Type B pancreatic cell (in vitro differentiated cells): ENCODE measurements at places on chromosomes 1 and 21.

GRCh38 chr1:108715932-108716331 lies 3.2 kb downstream of the FNDC7 start:
- H3K27ac ChIP-seq = no peak overlapping the region
- no peak overlapping the region for H3K4me3 ChIP-seq
- H3K4me1 ChIP-seq = no peaks in the 10 kb centered on the region
- peaks cover 23% of the 10 kb centered on the region for H3K27me3 ChIP-seq

- H3K4me3 ChIP-seq = no peak overlapping the region
- H3K27ac ChIP-seq = peak overlapping the region; percentile 26
- no peaks in the 10 kb centered on the region for H3K27me3 ChIP-seq
- H3K4me1 ChIP-seq = peaks cover 45% of the 10 kb centered on the region
- H3K36me3 ChIP-seq = peaks cover 14% of the 10 kb centered on the region
Measured at GRCh38 chr1:54278941-54279422, 79.0 kb downstream of the MRPL37 start.

GRCh38 chr1:94031591-94031990 lies 89.4 kb downstream of the ABCA4 start:
- H3K4me3 ChIP-seq = no peak overlapping the region
- DNase-seq = no peak
- H3K27me3 ChIP-seq = no peaks in the 10 kb centered on the region
- peaks cover 7% of the 10 kb centered on the region for H3K4me1 ChIP-seq
- H3K36me3 ChIP-seq = no peaks in the 10 kb centered on the region

DNA sequence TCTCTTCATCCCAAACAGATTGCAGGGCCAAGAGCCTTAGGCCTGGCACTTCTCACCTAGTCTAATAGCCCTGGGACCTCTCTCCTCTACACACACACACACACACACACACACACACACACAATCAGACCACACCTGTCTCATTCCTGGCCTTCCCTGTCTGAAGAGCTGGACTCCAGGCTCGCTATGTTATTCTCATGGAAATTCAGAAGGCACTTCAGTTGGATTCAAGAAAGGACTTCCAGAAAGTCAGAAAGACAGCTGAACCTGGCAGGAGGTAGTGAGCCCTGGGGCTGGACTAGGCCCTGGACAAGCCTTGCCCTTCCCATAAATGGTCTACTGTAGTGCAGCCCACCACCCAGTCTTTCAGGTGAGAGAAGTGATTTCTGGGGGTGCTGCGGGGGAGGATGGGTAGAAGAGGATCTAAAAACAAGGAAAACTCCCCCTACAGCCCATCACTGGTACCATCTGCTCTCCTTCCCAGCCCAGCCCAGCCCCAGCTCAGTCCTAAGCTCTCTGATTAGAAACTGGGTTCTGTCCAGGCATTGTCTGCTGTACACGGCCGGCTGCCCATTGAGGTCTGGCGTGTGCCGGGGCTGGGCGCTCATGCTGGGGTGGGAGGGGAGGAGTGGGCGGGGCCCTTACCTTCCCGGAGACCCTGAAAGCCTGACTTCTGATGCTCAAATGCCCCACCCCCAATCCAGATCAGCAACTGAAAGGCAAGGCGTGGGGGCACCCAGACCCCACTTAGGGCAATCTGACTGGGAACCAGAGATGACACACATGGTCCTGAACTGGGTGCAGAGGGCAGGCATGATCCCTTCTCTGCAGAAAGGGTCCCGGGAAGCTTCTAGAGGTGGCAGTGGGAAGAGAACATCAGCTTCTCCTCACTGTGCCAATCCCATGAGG lies 2.5 kb downstream of the KIF21B start:
- no peak for DNase-seq
- peak overlapping the region; percentile 48 for H3K4me3 ChIP-seq
- peaks cover 18% of the 10 kb centered on the region for H3K27me3 ChIP-seq
- no peaks in the 10 kb centered on the region for H3K36me3 ChIP-seq
- no peak overlapping the region for H3K27ac ChIP-seq

- no peaks in the 10 kb centered on the region for H3K36me3 ChIP-seq
- no peak overlapping the region for H3K27ac ChIP-seq
- peaks cover 30% of the 10 kb centered on the region for H3K27me3 ChIP-seq
- H3K4me1 ChIP-seq = no peaks in the 10 kb centered on the region
- H3K4me3 ChIP-seq = no peak overlapping the region
- DNase-seq = no peak
Measured at GRCh38 chr1:153272186-153272585, 12.7 kb downstream of the LORICRIN start.

DNA sequence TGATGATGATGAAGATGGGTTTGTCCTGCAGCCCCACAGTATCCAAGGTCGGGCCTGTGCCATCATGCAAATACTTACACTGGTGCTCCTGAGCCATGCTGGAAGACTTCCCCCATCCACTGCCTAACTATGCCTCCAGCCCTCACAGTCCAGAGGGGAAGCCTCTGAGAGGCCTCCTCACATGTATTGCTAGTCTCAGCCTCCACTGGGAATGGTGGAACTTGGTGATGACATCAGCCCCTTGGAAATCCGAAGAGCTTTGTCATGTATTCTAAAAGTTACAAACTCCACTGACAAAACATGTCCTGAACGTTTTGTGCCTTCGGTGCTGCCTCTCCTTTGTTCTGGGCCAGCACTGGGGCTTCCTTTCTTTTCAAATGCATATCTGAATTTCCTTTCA lies 61.1 kb upstream of the DMRTB1 start:
- H3K27ac ChIP-seq = no peak overlapping the region
- H3K36me3 ChIP-seq = no peaks in the 10 kb centered on the region
- peaks cover 38% of the 10 kb centered on the region for H3K4me1 ChIP-seq
- peak; percentile 37 for DNase-seq

DNA sequence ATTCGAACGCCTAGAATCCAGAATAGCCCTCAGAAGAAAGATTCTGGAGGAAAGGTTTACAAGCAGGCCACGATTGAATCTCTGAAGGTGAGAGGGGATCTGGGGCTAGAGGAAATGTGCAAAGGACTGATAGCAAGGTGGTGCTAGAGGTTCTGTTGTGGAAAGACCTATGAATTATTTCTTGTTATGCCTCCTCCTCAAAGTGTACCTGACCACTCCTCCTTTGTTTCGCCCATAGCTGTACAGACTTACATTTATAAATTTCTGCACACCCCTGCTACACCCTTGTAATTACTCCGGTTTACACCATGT lies 986 bp downstream of the TCEANC2 start:
- DNase-seq = no peak
- H3K36me3 ChIP-seq = peaks cover 6% of the 10 kb centered on the region
- H3K4me3 ChIP-seq = no peak overlapping the region
- no peak overlapping the region for H3K27ac ChIP-seq

DNA sequence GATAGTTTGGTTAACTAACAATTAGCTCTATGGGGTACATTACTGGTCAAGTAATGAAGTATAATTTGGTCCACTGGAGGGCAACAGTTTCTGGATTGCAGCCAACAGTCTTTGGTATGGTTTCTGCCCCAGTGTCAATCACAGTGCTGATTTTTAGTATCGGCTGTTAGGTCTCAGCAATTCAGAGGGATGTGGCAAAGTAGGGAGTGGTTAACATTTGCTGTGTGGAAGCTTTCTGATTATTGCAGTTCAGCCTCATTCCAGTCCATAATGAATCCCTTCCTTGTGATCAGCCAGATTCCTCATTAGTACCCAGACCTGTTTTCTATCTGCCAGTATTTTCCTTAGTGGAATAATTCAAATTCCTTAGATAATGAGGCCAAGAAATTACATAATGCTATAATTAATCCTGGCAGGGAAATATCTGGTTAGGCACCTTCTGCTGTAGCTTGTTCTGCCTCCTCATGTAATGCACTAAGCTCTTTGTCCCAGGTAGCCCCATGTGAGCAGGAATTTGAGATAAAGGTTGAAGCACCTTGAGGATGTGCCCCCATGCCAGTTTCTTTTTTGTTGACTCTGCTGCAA lies 14.0 kb downstream of the F3 start:
- H3K4me1 ChIP-seq = peaks cover 10% of the 10 kb centered on the region
- H3K27me3 ChIP-seq = no peaks in the 10 kb centered on the region
- peak overlapping the region; percentile 28 for H3K27ac ChIP-seq

GRCh38 chr1:116494353-116494692 lies 76.5 kb downstream of the CD58 start:
- peaks cover 47% of the 10 kb centered on the region for H3K4me1 ChIP-seq
- no peak for DNase-seq
- H3K4me3 ChIP-seq = no peak overlapping the region
- H3K27me3 ChIP-seq = no peaks in the 10 kb centered on the region

- peaks cover 45% of the 10 kb centered on the region for H3K4me1 ChIP-seq
- peak; percentile 91 for DNase-seq
Measured at GRCh38 chr1:230867903-230868735, at the start of gene C1orf198. Gene C1orf198 (minus strand): TSS chr1:230868521. CDS start chr1:230868512, 9 bp downstream.

DNA sequence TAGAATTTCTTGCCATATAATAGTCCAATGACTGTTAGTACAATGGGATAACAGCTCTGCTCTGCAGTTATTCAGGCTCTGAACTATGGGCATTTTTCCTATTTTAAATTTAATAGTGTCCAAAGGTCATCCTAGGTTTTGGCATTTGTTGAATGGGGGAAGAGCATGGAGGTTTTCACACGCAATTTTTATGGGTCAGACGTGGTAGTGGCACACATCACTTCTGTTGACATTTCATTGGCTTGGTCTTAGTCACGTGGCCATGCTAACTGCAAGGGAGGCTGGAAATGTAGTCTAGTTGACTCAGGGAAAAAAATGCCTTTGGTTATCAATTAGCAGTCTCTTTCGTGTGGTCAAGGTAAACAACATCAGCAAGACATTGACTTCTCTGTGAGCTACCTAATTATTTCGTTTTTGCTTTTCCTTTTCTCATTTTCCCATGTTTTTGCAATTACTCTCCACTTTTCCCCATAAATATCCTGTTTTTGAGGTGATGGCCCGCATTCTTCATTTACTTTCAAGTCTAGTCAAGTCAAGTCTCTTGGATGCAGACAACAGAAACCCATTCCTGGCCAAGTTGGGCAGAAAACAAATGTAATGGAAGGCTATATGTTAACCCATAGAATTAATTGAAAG lies 82.8 kb downstream of the DYRK1A start:
- H3K36me3 ChIP-seq = peaks cover 20% of the 10 kb centered on the region
- no peaks in the 10 kb centered on the region for H3K27me3 ChIP-seq
- DNase-seq = no peak
- no peak overlapping the region for H3K27ac ChIP-seq
- H3K4me1 ChIP-seq = peaks cover 35% of the 10 kb centered on the region

GRCh38 chr21:45202889-45203288 lies 84.8 kb downstream of the POFUT2 start:
- no peaks in the 10 kb centered on the region for H3K36me3 ChIP-seq
- DNase-seq = no peak
- H3K4me1 ChIP-seq = no peaks in the 10 kb centered on the region
- no peaks in the 10 kb centered on the region for H3K27me3 ChIP-seq
- H3K4me3 ChIP-seq = no peak overlapping the region
- H3K27ac ChIP-seq = no peak overlapping the region

DNA sequence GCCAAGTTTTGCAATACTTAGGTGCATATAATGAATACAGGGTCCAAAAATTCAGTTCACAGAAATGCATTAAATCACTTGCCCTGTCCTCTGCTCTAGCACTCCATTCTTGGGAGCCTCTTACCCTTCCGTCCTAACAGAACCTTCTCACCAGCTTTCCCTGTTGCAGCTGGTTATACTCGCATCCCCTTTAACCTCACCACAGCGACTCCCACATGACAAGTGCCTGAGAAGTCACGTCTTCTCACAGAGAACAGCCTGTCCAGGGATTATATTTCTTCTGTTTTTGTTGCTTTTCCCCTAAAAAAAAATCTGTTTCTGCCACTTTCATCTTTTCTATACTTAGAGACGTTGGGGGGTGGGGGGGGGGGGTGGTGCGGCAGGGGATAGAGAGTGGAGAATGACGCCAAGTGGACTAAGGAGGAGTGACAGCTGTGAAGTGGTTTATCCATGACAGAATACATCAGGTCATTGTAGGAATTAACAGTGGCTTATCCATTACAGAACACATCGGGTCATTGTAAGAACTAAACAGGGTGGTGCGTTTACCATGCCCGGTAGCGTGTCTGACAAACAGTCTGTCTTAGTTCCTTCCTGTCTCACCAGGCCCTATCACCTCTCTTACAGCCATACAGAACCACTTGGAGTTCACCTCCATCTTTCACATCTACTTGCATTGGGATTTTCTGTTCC lies 117.6 kb downstream of the UBE2U start:
- H3K4me1 ChIP-seq = peaks cover 4% of the 10 kb centered on the region
- H3K36me3 ChIP-seq = no peaks in the 10 kb centered on the region
- H3K4me3 ChIP-seq = no peak overlapping the region
- DNase-seq = no peak

GRCh38 chr1:228515200-228515834 lies 28.1 kb downstream of the RNF187 start:
- peaks cover 79% of the 10 kb centered on the region for H3K27me3 ChIP-seq
- peak; percentile 34 for DNase-seq
- no peak overlapping the region for H3K4me3 ChIP-seq

DNA sequence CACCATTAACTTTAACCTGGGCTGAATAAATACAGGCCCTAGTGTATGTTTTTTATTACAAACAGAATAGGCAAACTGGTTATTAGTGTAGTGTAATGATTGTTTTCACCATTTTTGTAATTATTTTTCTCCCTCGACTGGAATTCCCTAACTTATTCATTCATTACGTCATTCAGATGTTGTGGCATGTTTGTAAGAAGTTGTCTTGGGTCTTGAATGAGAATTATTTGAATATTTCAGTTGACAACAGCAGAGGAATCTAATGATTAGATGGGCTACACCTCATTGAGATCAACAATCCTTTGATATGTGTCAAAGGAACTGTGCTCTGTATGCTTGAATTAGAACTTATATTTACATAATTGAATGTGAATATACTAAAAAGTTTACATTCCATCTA lies 12.8 kb downstream of the XCL1 start:
- no peak for DNase-seq
- H3K4me3 ChIP-seq = no peak overlapping the region
- peaks cover 4% of the 10 kb centered on the region for H3K27me3 ChIP-seq
- H3K36me3 ChIP-seq = no peaks in the 10 kb centered on the region
- no peak overlapping the region for H3K27ac ChIP-seq
